CD4-positive, alpha-beta memory T cell (primary cell): ENCODE measurements at places on chromosomes 6 and 20. TPM values are rescaled to one million over a fixed set of nuclear protein-coding genes. Genes with fewer than 3 reads are reported as not detected.

DNA sequence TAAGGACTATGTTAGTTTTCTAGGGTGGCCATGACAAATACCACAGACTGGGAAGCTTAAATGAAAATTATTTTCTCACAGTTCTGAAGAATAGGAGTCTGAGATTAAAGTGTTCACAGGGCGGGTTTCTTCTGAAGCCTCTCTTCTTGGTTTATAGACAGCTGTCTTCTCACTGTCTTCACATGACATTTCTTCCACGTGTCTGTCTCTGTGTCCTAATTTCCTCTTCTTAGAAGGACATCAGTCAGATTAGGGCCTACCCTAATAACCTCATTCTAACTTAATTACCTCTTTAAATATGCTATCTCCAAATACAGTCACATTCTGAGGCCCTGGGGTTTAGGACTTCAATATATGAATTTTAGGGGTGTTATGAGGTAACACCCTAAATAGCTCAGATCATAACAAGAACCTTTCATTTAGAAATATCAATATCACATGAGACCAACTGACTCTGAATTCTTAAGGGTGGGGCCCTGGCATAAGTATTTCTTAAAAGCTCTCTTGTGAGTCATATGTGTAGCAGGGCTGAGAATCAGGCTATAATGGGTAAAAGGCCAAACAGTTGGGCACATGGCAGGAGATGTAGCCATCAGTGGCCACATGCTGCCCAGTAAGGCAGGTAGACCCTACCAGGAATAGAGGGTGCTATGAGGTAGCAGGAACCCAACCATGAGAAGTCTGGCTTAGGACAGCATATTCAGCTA is 62.0 kb upstream of the TENT5A start:
- DNase-seq: no peak

- DNase-seq: no peak
Observed at GRCh38 chr6:122704066-122704465, 75.5 kb upstream of the FABP7 start.

DNA sequence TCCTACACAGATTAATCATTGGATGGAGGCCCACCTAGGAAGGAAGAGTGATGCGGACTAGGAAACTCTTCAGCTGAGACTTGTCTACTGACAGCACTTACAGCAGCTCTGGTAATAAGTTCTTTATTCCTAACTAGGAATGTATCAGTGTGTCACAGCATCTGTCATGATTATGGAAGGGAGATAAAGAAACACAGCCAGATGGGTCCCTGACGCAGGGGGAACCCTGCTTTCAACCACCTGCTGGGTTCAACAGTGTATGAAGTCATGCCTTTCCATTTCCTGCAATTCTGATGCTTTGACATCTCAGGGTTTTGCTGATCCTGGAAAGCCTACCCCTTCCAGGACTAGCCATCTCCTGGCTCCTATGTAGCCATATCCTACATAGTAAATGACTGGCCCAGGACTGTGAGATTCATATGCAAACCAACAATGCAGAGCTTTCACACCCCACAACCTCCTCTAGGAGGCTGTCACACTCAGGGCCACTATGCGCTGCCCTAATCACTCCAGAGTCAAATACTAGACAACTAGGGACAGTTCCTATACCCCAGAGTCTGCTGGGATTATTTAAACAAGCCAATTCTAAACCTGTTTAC is 29.0 kb upstream of the MANEA start:
- DNase-seq: no peak

DNA sequence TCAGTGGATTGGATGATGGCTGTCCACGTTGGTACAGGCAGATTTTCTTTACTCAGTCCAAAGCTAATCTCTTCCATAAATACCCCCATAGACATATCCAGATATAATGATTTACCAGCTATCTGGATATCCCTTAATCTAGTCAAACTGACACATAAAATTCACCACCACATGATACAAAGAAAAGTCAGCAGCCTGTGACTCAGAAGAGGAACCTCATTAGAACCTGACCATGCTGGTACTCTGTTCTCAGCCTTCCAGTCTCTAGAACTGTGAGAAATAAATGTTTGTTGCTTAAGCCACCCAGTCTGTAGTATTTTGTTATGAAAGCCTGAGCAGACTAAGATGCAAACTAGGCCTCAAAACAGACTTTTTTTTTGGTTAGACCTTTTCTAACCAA is 431.3 kb upstream of the RNF217 start:
- DNase-seq: no peak

Gene PRND
- total RNA-seq: not detected
